NCI-H1048 (cell line): ENCODE measurements at places on chromosomes 12 and 14.

GRCh38 chr12:50979369-50980052 lies 27.2 kb downstream of the HIGD1C start:
- no peak for DNase-seq

GRCh38 chr14:95533822-95534221 lies 1.0 kb upstream of the GLRX5 start:
- no peak for DNase-seq

DNA sequence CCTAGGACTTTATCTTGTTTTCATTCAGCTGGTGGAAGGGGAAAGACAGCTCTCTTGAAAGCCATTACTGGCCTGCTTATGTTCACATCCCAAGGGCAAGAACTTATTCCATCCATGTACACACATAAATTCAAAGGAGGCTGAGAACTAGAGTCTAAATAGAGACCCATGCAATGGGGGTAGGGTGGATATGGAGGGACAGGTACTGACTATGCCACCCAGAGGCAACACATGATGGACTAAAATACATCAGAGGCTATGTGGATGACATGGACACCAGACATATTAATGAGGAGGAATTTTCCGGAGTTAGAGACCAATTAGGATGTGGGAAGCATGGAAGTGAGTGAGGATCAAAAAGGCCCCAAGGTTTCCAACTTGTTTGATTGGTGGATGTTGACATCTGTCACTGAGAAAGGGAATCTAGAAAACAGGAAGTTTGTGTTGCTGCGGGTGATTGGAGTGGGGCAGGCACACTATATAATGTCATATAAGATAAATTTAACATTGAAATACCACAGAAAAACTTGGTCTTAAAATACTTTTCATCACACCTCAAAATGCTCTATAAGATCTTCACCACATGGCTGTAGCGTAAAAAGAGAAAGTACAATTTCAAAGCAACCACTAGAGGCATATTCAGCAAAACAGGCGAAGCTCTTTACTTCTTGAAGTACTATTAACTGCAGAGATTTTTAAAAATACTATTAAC lies 130.4 kb downstream of the GRIP1 start:
- DNase-seq, result no peak

DNA sequence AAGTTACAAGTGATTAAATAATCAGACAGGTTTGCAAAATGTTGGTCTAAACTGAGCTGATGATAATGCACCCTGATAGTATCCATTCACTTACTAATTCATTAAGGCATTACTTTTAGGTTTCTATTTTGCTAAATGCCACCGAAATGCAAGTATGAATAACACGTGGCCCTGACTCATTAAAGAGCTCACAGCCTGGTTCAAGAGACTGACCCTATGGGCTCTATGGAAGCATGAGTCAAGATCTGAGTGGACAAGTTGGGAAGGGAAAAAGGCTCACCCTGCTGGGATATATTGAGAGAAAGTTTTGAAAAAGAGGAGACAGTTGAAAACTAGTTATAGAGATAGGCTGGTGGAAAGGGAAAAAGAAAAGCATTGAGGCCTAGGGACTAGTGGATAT lies 14.8 kb upstream of the LRRC9 start:
- no peak for DNase-seq

DNA sequence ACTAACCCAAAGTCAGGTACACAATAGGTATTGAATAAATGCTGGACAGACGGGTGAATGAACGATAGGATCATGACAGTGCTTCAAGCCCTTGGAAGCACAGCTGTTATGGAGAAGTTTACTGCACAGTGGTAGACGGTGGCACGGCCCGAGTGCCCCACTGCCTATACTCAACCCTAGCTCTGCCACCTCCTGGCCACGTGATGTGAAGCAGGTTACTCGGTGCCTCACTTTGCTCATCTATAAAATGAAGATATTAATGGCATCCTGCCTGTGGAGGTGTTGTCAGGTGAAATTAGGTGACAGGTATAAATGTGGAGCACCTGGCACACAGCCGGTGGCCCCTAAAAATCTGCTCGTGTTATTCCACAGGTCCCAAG lies 5.8 kb downstream of the ASB2 start:
- no peak for DNase-seq

DNA sequence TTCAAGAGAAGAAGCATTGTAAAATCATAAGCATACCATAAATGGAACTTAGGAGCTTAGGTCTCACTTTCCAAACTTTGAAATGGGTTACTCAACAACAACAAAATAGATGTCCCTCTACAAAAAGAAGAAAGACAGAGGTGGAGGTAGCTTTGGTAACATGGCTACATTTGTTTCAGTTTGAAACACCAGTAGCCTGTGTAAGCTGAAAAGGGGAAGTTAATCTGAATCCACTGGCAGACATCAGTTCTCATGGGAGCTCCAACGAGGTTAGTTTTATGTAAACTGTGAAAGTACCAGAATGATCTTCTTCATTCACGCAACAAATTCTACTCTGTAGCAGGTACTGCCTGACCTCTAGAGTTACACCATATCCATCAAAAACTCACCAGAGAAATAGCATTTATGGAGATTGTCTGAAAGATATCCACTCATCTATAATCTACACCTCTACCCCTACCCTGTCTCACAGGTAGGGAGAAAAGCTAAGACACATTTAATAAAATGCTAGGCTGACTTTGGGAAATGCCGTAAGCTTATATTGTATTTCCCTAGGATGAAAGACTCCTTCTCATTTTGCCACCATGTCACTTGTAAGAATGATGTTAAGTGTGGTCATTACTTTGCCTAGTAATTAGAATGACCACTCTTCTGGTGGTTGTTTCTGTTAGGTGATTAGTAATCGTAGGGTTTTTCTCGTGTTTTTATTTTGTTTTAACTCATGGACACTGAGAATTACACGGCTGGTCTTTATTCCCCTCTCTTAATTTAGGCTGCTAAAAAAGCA lies 224.1 kb downstream of the ASCL1 start:
- no peak for DNase-seq

- peak; percentile 19 for DNase-seq
Observed at GRCh38 chr14:50906326-50907065, 34.6 kb downstream of the ABHD12B start.

DNA sequence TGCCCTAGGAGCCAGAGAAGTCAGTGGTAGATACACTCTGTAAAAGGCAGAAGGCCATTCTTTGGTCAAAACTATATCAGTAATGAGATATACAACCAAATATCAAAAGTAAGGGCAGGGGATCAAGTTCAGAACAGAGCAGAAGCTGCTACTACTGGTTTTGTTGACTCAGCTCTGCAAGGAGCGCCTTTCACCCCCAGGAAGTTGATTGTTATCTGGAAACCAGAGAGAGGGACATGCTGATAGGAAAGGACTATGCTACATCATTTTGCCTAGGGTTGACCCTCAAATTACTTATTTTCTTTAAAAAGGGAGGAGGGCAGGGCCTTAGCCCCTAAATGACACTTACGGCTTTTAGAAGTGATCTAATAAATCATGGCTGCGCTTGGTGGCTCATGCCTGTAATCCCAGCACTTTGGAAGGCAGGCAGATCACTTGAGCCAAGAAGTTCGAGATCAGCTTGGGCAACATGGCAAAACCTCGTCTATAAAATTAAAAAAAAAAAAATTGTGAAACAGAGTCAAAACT lies 194.0 kb downstream of the KLHL28 start:
- DNase-seq, result no peak

DNA sequence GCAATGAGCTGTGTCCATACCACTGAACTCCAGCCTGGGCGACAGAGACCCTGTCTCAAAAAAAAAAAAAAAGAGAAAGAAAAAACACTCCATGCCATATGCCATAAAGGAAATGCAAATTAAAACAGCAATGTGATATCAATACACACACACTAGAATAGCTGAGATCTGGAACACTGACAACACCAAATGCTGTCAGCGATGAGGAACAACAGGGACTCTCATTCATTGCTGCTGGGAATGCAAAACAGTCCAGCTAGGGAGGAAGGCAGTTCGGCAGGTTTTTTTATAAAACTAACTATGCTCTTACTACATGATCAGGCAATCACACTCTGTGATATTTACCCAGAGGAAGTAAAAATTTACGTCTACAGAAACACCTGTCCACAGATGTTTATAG lies 3.4 kb upstream of the ABCB9 start:
- peak; percentile 67 for DNase-seq

- no peak for DNase-seq
Observed at GRCh38 chr14:78164226-78164853, 5.8 kb upstream of the NRXN3 start.

DNA sequence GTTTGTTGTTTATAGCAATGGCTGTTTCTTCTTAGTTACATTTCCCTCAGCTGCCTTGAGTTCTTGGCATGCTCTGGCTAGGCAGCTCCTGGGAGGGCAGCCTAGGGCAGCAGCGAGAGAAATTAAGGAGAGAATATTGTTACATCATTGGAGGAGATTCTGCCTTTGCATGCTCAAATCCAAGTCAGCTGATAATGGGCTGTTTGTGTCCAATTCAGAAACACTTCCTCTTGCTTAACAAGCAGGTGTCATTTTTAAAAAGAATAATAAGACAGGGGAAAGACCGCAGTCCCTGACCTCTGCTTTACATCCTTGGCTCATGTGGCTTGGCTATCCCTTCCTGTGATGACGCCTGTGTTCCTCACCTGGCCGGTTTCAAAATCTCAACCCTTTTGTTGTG lies 76.9 kb downstream of the ESR2 start:
- DNase-seq, result no peak

GRCh38 chr12:3199551-3200031 lies 122.4 kb downstream of the TSPAN9 start:
- no peak for DNase-seq

DNA sequence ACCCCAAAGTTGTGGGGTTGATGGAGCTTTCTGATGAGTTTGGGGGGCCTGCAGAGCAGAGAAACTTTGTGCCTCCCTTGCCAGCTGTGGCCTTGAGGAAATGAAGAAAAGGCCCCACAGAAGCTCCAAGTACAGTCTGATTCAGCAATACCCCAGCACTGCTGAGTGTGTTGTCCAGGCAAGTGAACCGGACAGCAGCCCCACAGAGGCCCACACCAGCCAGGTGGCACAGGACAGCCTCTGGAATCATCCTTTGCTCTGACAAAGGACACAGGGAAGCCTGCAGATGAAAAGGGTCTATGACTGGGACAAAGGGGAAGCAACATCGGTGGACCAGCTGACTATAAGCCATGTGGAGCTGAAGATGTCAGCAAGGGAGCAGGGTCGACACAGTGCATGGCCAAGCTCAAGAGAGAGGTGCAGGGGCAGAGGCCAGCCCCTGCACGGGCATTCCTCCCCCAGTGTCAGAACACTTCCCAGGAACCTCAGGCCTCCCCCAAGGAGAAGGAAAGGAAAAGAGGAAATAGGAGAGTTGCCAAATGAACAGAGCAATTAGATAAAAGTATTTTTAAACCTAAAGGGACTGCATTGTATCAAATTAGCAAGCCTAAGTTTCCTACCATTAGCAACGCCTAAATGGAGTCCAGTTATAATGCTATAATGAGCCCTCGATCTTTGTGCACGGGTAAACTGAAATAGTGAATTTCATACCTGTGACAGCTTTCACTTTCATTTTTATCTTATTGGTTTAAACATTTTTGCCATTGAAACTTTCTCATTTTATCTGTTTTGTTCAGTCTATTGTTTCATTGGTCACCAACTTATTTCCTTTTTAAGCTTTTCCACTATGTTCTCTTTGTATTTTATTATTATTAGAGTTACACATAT lies 46.3 kb upstream of the PTGDR start:
- DNase-seq, result no peak

DNA sequence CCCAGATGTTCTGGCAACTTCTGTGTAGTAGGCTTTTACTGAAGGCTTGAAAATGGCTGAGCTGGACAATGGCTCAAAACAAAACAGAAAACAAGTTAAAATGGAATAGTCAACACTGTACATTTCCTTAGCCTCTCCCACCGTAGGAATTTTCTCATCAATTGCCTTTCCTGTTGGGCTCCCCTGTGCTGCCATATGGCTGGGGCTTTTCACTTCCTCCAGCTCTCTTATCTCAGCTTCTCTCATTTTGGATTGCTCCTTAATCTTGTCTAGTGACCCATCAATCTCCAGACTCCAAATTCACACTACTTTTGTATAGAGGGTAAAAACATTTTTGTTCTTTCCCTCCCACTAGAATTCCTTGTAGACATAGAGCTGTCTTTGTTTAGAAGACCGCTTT lies 50.4 kb upstream of the RPH3A start:
- no peak for DNase-seq

- no peak for DNase-seq
Observed at GRCh38 chr12:95970905-95971304, 25.2 kb downstream of the HAL start.
